ENCODE measurements at places on chromosomes 5 and 9.
A peak's percentile ranks its signal among the peaks of the same experiment; 100 is the strongest.

DNA sequence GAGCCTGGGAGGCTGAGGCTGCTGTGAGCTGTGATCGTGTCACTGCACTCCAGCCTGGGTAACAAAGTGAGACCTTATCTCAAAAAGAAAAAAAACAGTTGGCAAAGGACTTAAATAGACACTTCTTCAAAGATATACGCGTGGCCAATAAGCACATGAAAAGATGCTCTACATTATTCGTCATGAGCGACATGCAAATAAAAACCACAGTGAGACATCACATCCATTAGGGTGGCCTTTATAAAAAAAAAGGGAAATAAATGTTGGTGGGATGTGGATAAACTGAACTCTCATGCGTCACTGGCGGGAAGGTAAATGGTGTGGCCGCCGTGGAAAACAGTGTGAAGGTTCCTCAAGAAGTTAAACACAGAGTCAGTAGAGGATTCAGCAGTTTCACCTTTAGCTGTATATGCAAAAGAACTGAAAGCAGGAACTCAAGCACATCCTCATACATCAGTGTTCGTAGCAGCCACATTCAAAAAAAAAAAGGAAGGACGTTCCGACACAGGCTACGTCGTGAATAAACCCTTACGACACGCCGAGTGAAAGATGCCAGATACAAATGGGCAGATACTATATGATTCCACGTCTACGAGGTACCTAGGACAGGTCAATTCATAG is 24.5 kb upstream of the NRARP start:
- DNase-seq: no peak

GRCh38 chr5:128355961-128356360 is 182.1 kb downstream of the FBN2 start:
- DNase-seq: no peak

GRCh38 chr9:36316611-36317317 is 58.5 kb upstream of the GNE start:
- DNase-seq: no peak

DNA sequence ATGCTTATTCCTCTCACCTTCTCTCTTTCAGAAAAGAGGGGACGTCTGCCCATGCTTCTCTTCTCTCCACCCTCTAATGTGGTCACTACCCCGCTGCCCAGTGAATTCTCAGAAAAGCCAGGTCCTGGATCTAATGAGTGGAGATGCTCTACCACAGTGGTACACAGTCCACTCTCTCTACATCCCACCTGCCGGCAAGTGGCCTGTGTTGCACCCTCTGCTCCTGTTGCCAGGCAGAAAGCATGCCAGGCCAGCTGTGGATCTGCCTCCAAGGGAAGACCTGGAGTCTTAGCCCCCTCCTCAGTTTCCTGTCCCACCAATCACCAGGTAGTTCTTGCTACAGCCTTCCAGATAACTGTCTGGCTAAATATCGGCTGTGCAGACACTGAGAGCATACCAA is 71.2 kb upstream of the SPDL1 start:
- DNase-seq: no peak

DNA sequence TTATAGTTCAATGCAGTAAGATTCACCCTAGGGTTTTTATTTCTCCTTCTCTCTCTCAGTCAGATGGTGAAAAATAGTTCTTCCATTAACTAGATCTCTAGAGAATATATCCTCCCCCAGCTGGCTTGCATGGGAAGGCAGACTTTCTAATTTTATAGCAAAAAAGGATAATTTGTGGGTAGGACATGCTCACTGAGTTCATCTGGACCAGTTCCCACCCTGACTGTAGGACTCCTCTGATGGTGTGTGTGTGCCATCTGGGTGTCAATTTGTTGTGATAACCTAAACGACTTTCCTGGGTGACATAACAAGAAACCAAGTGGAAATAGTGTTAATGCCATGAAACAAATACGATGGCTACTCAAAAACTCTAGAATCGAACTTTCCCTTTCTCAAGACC is 44.9 kb downstream of the APBA1 start:
- no peak for DNase-seq

- DNase-seq: no peak
Observed at GRCh38 chr5:84281383-84281782, 103.3 kb downstream of the EDIL3 start.

- peak; percentile 53 for DNase-seq
Observed at GRCh38 chr9:135587658-135588057, 26.1 kb downstream of the PAEP start.

DNA sequence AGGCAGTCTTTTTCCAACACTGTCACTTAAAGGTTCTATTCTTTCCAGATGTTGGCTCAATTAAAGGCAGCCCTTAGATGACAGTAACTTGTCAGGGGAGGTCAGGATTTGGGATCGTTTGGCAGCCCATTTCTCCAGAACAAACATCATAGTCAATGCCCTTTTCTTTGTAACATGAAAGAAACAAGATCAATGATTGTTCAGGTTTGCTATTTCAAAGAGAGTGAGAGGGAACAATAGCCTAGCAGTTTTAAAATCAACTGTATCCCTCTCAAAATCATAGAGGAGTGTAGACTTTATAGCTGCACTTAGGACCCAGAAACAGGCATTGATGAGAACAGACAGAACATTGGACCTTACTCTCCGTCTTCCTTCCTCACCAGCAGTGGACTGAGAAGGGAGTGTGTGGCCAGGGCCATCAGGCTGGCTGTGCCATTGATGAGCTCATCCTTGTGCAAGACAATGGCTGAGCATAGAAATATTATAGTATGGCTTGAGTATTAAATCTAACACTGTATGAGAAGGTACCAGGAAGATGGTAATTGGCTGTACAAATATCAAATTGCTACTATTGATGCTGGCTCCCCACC is 130.0 kb downstream of the PIP5K1B start:
- DNase-seq: no peak

- no peak for DNase-seq
Observed at GRCh38 chr5:37492778-37493555, 113.8 kb downstream of the WDR70 start.

GRCh38 chr5:144369006-144369405 is 198.3 kb downstream of the KCTD16 start:
- DNase-seq: no peak

DNA sequence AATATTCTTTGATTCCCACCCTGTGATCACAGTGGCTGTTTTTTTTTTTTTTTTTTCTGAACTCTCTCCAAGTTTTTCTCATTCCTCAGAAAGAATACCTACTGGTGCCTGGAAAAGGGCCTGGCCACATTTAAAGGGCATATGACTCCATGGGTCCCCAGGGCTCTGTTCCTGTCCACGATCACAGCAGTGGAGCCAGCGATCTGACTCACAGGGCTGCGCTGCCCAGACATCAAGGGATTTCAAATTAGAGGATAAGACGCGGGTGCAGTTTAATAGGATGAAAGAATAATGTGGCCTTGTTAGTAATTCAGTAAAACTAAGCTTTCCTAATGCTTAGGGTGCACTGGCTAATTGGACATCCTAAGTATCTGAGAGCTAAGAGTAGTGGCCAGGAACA is 175.1 kb upstream of the MSX2 start:
- DNase-seq: no peak

- DNase-seq: no peak
Observed at GRCh38 chr5:151923866-151924476, 680 bp downstream of the GLRA1 start.

- peak; percentile 42 for DNase-seq
Observed at GRCh38 chr9:2228132-2228531, 213.0 kb downstream of the SMARCA2 start.

- DNase-seq: no peak
Observed at GRCh38 chr5:54547711-54548250, 30.2 kb downstream of the SNX18 start.

GRCh38 chr5:83866181-83866580 is 145.5 kb upstream of the HAPLN1 start:
- no peak for DNase-seq

DNA sequence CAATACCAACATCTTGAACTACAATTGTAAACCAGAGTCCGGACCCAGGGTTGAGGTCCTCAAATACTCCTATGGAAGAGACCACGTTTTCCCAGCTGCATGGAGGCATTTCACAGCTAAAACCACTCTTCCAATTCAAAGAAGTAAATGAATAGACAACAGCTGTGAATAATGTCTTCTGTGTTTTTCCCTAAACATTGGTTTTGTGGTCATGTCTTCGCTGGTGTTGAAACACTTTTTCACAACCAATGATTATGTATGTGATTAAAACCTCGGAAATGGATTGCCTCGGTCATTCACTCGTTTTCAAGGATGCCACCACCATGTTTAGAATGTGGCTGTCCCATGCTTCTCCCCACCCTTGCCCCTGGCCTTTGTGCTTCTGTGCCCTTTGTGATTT is 9.4 kb upstream of the TENT4A start:
- DNase-seq: no peak

- DNase-seq: no peak
Observed at GRCh38 chr9:36946653-36947052, 87.4 kb downstream of the PAX5 start.

DNA sequence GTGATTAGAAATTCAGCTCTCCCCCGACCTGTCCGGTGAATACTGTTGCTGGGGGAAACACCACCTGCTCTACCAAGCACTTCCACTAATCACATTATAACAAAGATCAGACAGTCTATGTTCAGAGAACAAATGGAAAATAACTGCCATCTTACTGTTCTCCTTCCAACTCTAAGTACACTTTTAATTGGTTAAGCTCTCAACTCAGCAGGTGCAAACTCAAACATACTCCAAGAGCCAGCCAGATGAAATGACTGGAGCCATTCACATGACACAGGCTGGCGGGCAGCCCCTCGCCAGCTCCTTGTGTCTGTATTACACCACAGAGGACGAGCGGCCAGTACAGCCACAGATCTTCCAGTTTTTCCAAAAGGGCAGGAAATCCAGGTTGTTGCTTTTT is 16.1 kb downstream of the LIFR start:
- no peak for DNase-seq

DNA sequence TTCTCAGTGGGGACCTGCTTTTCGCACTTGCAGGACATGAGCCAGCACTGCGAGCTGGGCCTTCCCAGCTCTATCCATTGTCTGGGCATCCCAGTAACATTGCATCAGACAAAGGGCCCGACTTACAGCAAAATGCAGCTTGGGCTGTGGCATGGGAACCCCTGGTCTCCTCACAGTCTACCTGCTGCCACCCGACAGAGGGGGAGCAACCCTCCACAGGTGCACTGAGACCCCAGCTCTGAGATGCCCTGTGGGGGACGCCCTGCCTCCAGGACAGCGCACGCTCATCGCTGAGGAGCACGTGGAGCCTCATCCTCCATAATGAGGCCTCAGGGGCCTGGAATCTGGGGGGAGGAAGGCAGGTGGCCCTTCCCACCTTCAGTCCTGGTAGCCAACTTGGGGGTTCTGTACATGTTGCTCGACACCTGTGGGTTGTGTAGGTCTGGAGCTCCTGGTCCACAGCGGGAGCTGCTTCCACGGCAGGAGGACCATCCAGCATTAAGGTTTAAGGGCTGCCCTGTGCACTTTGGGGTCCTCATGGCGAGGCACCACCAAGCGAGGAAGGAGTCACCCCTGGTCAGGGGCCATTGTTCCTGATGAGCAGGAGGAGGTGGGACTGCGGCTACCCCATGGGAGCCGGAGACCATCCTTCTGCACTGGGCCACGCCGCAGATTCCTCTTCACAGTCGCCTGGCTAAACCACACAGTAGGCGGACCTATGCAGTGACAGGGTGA is 376.5 kb upstream of the IRX1 start:
- no peak for DNase-seq

DNA sequence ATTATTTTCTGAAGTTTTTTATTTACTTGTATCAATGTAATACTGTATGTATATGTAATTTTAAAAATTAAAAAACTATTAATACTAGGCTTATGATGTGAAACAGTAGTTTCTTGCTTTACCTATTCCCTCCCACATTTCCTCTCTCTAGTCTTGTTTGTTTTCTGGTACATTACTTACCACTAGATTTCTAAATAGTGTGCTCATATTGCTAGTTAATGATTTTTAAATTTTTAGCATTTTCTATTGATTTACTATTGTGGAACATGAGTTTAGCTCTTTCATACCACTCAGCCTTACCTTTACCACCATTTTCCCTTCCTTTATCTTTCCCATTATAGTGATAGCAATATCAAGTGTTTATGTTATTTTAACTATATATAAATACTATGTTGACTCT is 39.3 kb downstream of the UBE2R2 start:
- no peak for DNase-seq

- DNase-seq: no peak
Observed at GRCh38 chr9:135559606-135560005, 1.9 kb upstream of the PAEP start.

- no peak for DNase-seq
Observed at GRCh38 chr9:12822111-12822510, 47.3 kb downstream of the LURAP1L start.

- DNase-seq: peak; percentile 1
Observed at GRCh38 chr9:118882684-118883083, 486.6 kb downstream of the BRINP1 start.

GRCh38 chr5:102802708-102803458 is 47.8 kb downstream of the PAM start:
- no peak for DNase-seq

- DNase-seq: no peak
Observed at GRCh38 chr9:99635032-99635431, 186.7 kb upstream of the NR4A3 start.

GRCh38 chr9:96020792-96021550 is 145.5 kb downstream of the ERCC6L2 start:
- no peak for DNase-seq

- no peak for DNase-seq
Observed at GRCh38 chr5:24816206-24816605, 171.4 kb upstream of the CDH10 start.

- DNase-seq: peak; percentile 48
Observed at GRCh38 chr5:148776780-148777179, 49.6 kb upstream of the ADRB2 start.

GRCh38 chr5:143030349-143030748 is 260.2 kb downstream of the ARHGAP26 start:
- DNase-seq: no peak

DNA sequence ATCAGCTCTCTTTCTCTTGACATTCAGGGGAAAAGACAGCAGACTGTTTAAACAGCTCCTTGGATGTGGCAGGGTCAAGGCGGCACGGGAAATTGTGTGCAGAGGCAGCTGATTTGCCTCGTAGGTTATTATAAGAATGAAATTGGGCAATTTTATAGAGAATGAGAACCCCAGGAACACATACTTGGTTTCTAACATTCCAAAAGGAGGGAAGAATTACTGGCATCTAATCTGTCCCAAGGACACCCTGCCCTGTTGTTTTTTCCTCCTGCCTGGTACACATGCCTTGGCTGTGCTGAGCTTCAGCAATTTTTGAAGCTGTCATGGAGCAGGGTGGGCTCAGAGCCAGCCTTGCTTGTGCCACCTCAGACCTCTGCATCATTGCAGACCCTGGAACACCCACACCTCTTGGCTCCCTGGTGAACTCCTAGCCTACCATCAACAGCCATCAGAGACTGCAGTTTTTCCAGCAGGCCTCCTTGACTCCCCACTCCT is 143.6 kb downstream of the BOD1 start:
- no peak for DNase-seq

- no peak for DNase-seq
Observed at GRCh38 chr5:2256691-2257280, 374.1 kb upstream of the IRX4 start.

- DNase-seq: no peak
Observed at GRCh38 chr9:136543830-136544547, 1.9 kb downstream of the NOTCH1 start.
